Activated naive CD8-positive, alpha-beta T cell treated with anti-CD3 and anti-CD28 coated beads, Interleukin-2, amount 50 U/mL, for 16 hours (primary cell): ENCODE measurements at places on chromosomes 4 and X.

GRCh38 chr4:152843481-152844090, 63.8 kb downstream of the ARFIP1 start:
- DNase-seq = no peak

DNA sequence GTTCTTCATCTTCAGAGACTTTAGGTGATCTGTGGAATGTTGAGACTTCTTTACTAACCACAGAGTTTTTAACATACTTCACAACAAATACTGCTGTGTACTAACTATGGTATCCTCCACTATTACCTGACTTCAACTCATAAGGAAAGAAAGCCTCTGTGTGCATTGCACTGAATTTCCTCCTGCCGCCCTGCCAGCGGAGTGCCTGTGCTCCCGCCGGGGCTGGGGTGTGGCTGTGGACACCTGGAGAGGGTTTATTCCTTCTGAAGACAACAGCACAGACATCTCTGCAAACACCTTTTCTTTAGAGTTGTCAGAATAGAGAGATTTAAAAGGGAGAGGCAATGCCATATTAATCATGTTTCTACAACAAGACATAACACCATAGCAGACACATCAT, 63.3 kb downstream of the FAT1 start:
- DNase-seq = no peak

GRCh38 chr4:141786946-141787345, 150.6 kb downstream of the IL15 start:
- no peak for DNase-seq

- DNase-seq = no peak
Measured at GRCh38 chrX:137194164-137194563, 160.4 kb upstream of the GPR101 start.

DNA sequence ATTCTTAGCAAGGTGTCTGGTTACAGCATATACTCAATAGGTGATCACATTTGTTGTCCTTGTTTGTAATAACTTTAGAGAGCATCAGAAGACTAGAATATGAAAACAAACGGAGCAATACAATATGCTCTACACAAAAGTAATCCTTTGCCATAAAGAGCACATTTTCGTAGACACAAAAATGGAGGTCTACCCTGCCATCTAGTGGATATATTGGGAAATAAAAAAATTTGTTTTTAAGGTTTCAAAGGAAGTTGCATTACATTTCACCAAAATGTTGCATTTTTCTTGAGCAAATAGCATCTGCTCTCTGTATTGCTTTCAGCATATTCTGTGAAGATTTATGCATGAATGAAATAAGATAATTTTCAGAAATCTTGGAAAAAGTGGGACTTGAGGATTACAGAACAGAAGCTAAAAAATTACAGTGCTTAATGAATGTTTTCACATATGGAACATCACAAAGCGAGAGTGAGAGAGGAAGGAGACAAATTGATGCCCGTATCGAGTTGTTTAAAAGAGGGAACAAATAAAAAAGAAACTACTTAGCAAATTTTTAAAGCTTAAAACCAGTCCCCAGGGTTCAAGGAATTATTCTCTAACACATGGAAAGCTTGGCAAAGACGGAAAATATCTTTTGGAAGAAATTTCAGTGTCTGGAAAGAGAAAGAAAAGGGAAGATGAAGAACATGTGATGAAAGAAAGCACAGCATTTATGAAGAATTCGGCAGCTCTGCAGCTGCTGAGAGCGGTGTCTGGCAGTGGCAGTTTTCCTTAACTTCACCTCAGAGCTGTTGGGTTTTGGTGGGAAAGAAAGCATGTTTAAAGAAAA, 390.1 kb downstream of the ANKRD50 start:
- DNase-seq = no peak

GRCh38 chr4:37666625-37667071, 19.5 kb downstream of the RELL1 start:
- DNase-seq = no peak

GRCh38 chrX:147875866-147876596, 35.7 kb upstream of the FMR1 start:
- DNase-seq = no peak
